GM04504 (cell line): ENCODE measurements at places on chromosomes 13 and 19.

GRCh38 chr13:59537500-59537899, 626.2 kb downstream of the DIAPH3 start:
- no peak for DNase-seq

- no peak for DNase-seq
Measured at GRCh38 chr19:55638864-55639359, 1.9 kb upstream of the ZNF580 start.

DNA sequence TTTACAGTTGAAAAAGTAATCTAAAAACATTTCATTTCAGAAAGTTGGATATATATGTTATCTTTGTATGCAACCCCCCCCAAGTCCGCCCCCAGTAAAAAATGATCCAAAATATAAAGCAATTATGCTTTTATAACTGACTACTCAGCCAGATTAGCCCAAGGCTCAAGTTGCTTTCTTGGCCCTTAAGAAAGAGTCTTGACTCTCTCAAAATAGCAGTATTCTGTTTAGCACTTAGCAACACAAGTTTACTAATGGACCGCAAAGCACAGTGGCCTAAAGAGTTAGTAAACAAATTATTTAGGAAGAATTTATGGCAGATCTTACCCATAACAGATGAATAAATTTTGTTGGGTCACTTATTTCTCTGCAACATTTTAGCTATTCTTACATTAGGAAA, 86.9 kb downstream of the ELF1 start:
- no peak for DNase-seq

GRCh38 chr13:53068585-53069520, 40.2 kb downstream of the OLFM4 start:
- no peak for DNase-seq
